ENCODE measurements at places on chromosomes 11 and 22.
A peak's percentile ranks its signal among the peaks of the same experiment; 100 is the strongest.

GRCh38 chr11:25535467-25536272 lies 796.3 kb upstream of the ANO3 start:
- DNase-seq = no peak

DNA sequence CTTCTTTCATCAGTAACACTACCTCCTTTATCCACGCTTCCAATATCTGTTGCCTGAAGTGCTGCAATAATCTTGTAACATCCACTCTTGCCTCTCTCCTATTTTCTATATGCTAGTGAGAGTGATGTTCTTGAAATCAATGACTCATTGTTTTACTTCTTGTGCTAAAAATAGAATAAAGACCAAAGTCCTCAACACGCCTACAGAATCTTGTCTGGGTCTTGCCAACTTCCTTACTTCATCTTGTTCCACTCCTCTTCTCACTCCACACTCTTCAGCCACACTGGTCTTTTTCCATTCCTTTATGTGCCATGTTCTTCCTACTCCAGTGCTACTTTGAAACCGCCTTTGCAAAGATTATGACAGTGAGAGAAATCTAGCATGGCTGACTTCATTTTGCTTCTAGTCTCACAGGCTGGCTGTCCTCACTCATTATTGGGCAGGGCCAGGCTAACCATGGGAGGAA lies 136.4 kb downstream of the CCDC81 start:
- peak; percentile 52 for DNase-seq

DNA sequence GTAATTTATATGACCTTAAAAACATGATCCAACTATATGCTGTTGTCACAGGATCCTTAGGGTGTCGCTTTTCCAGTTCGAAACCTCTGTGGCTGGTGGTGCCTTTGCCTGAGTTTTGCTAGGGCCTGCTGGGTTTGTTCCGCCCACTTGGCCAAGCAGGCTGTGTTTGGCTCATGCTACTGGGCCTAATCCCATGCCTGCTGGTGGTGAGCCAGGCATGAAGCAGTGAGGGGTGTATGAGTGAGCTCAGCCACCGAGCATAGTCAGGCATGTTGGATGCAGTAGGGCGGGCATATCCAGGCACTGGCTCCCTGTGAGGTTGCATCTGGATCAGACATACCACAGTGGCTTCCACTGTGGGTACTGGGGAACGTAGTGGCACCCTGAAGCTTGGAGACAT lies 16.3 kb downstream of the NPAT start:
- no peak for DNase-seq

GRCh38 chr11:5736396-5736795 lies at the start of gene OR56B1:
Gene OR56B1 (plus strand): TSS chr11:5736448. CDS start chr11:5736517, 69 bp downstream.
- no peak for DNase-seq

DNA sequence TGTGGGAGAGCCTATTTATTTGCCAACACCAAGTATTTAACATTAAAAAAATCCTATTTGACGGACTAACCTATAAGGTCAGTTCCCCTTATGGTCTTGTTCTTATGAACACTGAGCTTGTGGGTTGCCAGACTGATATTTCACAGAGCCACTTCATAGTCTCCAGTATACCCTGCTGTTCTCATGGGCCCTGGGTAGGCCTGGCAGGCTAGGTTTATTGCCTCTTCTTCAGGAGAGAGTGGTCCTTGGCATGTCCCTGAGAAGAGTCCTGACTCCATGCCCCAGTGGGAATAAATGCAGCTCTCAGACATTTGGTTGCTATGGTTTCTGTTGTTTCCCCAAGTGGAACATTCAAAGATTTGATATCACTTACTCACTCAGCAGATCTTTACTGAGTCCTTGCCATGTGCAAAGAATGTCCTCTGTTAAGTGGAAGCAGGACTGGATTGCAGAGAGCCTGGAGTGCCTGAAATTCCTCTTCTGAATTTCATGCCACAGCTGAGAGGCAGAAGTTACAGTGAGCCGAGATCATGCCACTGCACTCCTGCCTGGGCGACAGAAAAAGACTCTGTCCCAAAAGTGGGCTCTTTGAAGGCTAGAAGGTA lies 15.7 kb downstream of the SLC5A1 start:
- DNase-seq = no peak

GRCh38 chr11:134485316-134485715 lies 73.3 kb upstream of the B3GAT1 start:
- no peak for DNase-seq

GRCh38 chr11:44014968-44015623 lies 32.7 kb upstream of the ACCSL start:
- no peak for DNase-seq

- DNase-seq = no peak
Observed at GRCh38 chr22:32652645-32653270, 148.7 kb upstream of the TIMP3 start.

GRCh38 chr11:47514825-47515647 lies 37.9 kb downstream of the CELF1 start:
- no peak for DNase-seq

GRCh38 chr22:45731041-45731797 lies 59.6 kb downstream of the ATXN10 start:
- no peak for DNase-seq

- no peak for DNase-seq
Observed at GRCh38 chr11:95269036-95269819, 38.2 kb upstream of the SESN3 start.

GRCh38 chr22:19705181-19705934 lies 8.9 kb upstream of the SEPTIN5 start:
- no peak for DNase-seq

- DNase-seq = no peak
Observed at GRCh38 chr11:217704-218103, 10.2 kb downstream of the RIC8A start.

- DNase-seq = no peak
Observed at GRCh38 chr22:25142102-25142501, 57.6 kb upstream of the CRYBB3 start.

DNA sequence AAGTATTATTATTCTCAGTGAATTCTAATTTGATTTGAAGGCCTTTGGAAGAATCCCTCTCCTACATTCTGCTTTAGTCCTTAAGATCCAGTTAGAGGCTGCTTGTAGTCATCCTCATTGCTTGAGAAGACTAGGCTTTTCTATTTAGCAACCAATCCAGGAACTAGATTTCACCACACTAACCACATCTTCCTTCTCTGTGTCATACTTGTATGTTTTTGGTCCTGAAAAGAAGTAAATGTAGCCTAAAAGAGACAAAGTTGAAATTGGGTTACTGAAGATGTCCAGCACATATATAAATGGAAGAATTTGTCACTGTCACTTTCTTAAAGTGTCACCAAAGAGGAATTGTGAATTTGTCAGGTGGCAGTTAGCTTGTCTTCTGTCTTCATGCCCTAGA lies 46.6 kb upstream of the MMP7 start:
- DNase-seq = peak; percentile 68

- no peak for DNase-seq
Observed at GRCh38 chr11:2129308-2129698, 9.9 kb downstream of the IGF2 start.

DNA sequence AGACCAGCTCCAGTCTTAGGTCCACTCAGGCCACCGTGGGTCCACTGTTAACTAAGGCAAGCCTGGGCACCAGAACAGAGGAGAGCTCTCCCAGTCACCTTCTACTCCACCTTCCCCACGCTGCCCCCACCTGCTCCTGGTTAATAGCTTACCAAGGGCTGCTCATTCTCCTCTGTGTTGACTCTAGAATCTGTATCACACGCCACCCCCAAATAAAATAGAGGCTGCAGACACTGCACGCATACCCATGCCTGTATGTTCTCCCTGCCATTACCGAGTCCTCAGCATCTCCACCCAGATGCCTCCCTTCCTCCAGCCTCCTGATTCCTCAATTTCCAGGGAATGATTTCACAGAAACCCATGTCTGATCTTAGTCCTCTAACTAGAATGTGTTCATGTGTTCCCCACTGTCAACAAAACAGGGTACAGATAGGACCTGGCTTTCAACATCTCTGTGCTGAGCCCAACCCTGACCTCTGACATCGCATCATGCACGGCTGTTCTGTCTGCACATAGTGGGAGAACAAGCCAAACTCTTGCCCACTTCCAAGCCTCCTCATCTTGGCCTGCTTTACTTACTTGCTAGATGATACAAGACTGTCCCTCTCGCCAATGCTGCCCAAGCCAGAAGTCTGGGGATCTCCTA lies 49.8 kb downstream of the SMCO4 start:
- DNase-seq = no peak

DNA sequence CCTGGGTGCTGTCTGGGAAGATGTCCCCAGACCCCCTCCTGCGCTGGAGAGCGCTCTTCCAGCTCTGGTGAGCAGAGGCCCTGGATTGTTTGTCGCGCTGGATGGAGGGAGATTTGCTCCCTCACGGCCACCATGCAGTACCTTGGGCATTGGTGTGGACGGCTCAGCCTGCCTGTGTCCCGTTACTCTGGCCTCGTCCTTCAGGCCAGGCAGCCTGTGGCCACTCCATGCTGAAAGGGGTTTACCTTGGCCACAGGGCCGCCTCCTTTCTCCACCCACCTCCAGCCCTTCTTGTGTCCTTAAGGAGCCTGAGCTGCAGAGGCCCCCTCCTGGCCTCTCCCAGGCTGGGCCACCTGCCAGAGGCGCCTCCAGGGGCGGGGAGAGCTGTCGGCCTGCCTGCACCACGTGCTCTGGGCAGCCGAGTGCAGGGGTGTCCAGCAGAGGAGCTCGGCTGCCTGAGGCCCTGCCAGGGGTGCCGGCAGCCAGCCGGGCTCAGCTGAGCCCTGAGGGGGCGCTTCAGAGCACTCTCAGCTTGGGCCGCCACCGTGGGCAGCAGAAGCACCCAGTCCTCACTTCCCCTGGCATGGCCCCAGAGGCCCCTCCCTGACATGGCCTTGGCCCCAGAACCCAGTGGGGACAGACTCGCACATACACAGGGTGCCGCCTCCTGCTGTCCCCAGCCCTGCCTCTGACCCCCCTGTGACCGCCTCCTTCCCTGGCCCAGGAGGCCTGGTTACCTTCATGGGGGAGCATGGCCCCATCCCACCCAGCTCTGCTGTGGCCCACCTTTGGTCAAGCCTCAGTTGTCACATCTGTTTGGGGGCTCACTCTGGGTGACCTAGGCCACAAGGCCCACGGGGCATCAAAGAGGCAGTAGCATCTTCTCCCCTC lies 3.4 kb downstream of the CCND1 start:
- DNase-seq = no peak

DNA sequence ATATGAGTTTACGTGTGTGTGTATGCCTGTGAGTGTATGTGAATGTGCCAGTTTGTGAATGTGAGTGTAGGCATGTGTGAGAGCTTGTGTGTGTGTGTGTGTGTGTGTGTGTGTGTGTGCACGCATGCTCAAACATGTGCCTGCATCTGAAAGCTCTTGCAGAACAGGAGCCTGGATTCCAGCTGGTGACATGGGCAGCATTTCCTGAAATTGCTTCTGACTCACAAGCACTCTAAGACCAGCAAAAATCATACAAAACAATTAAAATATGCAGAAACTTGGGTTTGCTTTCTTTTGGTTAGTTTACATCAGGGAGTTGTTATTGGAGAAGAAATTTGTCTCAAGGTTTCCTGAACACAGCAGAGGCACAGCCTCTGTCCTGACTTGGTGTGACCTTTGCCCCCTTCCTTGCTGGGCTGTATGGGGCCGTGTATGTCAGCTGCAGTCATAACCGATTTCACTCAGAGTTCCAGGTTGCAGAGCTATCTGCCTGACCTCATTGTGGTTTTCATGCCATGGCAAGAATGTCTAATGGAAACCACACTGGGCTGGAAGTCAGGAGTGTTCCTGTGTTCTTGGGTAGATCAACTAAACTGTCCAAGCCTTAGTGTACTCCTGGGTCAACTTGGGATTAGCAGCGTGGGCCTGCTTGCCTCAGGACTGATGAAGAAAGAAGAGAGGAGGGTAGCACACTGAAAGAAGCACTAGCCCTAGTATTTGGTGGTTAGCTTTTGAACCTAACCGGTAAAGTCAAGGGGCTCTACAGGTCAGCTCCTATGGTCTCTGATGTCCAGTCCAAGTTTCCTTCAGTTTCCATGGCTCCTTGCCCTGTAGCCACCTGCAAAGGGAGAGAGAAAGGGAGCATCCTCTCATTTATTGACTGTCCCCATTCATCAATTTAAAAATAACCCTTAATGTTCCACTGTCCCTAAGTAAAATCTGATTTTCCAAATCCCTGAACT lies 143.7 kb downstream of the SNX19 start:
- DNase-seq = no peak

GRCh38 chr11:102111787-102112508 lies 1.7 kb downstream of the YAP1 start:
- no peak for DNase-seq

GRCh38 chr11:61598374-61598773 lies 17.5 kb upstream of the SYT7 start:
- DNase-seq = no peak

GRCh38 chr11:69335781-69336405 lies 41.9 kb downstream of the MYEOV start:
- DNase-seq = no peak

- DNase-seq = no peak
Observed at GRCh38 chr11:33722590-33723234, 13.5 kb downstream of the CD59 start.

- no peak for DNase-seq
Observed at GRCh38 chr11:109960831-109961230, 132.4 kb upstream of the ZC3H12C start.

DNA sequence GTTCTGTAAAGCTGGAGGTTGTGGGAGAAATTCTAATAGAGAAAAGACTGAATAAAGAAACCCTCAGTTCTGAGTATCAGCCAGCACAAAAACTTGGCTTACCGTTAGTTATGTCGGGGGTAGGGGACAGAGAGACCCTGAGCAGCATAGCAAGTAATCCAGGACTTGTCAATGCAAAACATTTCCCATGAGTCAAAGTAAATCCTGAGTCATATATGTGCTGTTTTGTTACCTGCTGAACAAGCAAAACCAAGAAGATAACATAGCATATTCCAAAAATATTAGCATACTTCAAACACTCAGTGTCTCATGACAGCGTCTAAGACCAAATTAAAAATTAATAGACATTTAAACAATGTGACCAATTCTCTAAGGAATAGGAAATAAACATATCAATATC lies 75.1 kb upstream of the LUZP2 start:
- no peak for DNase-seq

DNA sequence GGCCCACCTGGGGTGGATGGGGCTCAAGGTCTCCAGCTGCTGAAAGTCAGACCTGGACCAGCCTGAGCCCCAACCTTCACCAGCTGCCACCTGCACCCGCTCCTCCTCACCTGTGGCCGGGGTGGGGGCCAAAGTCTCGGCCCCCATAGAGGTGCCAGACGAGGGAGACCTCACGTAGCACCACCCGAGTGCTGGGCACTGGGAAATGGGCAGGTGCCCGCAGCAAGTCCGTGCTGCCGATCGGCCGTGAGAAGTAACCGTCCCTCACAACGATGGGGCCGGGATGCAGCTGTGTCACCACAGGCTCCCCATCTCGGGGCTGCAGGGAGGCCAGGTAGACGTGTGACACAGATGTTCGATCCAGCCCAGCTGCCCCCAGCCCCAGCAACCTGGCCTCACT lies 16.2 kb downstream of the ATG2A start:
- no peak for DNase-seq
